ENCODE measurements at places on chromosomes 2 and 18. TPM values are rescaled to one million over a fixed set of nuclear protein-coding genes. Genes with fewer than 3 reads are reported as not detected.
A peak's percentile ranks its signal among the peaks of the same experiment; 100 is the strongest.

DNA sequence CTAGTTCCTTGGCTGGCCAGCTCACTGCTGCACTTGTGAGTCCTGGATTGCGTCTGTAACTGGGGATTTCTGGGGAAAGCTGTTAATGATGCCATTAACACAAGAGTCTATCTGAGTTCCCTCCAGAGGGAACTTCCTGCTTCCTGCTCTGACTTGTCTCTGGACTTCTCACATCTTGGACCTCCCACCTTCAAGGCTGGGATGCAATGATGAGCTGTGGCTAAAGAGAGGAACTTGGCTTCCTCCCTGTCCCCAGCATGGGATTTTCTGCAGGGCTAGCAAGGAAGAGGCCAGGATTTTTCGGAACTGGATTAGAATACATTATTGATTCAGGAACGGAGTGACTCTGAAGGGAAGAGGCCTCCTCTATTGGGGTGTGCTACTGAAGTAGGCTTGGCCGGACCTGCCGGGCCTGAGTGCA is 155.5 kb downstream of the CLIP4 start:
- DNase-seq = peak; percentile 48

DNA sequence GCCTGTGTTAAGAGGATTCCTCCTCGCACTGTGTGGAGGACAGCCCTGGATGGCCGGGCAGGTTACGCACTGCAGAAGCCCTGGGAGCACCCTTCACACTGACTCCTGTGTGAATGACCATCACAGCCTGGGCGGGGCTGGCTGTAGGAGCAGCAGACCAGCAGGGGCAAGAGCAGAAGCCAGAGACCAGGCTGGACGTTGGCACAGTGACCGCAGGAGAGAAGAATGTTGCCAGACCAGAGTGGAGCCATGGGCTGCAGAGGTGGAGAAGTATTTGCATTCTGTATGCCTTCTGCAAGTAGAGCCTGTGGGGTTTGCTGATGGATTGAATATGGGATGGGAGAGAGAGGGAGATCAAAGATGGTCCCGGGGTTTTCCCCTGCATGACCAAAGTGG is 23.1 kb downstream of the LRRFIP1 start:
- DNase-seq = no peak

DNA sequence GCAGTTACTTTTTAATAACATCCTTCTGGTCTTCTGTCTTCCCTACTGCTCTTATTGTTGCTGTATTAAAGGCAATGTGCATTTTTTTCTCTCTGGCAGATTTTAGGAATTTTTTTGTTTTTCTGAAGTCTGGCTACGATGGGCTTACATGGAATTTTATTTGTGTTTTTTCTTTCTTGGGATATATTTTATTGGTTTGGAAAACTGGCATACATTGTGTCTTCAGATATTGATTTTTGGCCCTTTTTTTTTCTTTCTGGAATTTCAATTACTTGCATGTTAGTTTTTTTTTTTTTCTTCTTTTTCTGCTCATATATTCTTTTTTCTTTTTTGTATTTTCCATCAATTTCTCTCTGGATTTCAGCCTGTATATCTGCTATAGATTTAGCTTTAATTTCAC is 442.1 kb upstream of the TRIB2 start:
- DNase-seq = no peak

- DNase-seq = peak; percentile 85
Observed at GRCh38 chr2:98508709-98509066, 64.0 kb downstream of the INPP4A start.

- DNase-seq = no peak
Observed at GRCh38 chr2:11554399-11554716, 20.5 kb downstream of the GREB1 start.

- no peak for DNase-seq
Observed at GRCh38 chr18:8767340-8767739, 62.0 kb downstream of the MTCL1 start.

DNA sequence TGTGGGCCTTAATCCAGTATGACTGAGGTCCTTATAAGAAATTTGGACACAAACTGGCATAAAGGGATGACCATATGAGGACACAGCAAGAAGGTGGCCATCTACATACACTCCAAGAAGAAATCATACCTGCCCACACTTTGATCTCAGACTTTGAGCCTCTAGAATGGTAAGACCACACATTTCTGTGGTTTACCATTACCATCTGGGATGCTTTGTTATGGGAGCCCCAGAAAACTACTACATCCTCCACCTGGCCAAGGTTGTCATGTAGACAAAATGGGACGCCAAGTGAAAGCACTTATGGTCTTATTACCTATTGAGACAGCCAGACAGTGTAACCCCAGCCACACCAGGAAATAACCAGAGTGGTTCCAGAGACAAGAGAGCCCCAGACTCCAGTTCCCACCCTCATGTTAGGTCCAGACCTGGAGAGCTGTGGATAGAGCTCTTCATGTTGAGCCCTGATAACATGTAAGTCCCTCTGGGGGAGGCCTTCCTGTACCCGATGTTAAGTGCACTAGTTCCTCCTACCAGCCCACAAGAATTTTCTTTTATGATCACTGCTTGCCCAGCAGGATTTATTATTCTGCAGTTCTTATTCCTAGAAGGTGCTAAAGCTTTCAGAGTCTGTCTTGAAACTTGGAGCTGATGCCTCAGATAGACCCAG is 4.6 kb upstream of the ADD2 start:
- no peak for DNase-seq

The GPAT2 gene
- total RNA-seq = 5.4 TPM

DNA sequence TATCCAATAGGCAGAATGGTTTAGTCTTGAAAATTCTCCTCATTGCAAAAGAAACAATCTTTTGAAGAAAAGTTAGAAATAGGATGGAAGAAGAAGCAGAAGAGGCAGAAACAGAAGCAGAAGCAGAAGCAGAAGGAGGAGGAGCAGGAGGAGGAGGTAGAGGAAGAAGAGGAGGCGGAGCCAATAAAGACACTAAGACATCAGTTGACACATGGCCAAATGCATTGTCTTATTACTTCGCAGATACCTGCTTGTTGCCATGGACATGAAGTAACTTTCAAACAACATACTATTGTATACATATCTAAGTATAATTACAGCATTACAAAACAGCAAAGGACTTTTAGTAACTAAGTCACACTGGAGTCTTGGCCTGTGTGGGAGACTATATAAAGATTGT is 606.3 kb downstream of the METTL4 start:
- DNase-seq = no peak

- DNase-seq = no peak
Observed at GRCh38 chr2:151315381-151315903, 26.0 kb upstream of the NMI start.

- DNase-seq = no peak
Observed at GRCh38 chr2:84041506-84041905, 417.6 kb downstream of the SUCLG1 start.

The FLACC1 gene
- total RNA-seq = 0.33 TPM

The IFIH1 gene
- 6.7 TPM for total RNA-seq

GRCh38 chr2:33598561-33599174 is 431 bp downstream of the FAM98A start:
- DNase-seq = peak; percentile 53

DNA sequence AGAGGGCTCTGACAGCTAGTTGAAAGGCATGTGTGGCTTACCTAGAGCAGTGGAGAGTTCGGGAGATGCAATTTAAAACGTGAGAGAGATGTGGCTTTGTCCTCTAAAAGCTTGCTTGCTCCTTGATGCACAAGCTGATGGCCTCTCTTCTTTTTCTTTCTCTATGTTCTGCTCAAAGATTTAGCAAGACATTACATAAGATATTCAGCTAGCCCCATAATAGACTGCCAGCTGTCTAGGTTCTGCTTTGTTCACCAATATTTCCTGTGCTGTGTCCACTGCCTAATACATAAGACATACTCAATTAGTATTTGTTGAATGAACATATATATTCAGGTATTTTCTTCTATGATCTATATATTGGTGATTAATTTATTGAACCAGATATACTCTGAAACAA is 31.1 kb downstream of the SPATS2L start:
- DNase-seq = no peak

- no peak for DNase-seq
Observed at GRCh38 chr18:35481960-35482366, 15.8 kb downstream of the INO80C start.

DNA sequence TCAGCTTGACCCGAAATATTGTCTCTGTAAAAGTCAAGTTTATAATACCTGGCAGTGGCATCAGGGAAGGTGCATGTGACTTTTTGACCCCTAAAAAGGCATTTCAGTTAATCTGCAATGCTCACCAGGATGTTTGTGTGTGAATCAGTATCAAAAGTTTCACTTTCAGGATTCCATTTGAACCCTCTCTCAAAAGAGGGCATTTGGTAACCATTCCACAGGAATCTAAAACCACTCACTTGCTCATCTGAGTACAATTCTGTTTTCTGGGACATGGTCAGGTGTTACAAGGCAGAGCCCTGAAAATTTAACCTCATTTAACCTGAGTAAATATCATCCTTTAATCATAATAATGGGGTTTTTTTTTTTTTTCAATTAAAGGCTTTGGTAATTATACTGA is 77.9 kb upstream of the KLF7 start:
- peak; percentile 42 for DNase-seq

The LINC00305 gene
- total RNA-seq = not detected

The CDCA7 gene
- 5.4 TPM for total RNA-seq

The KCNE4 gene
- total RNA-seq = 0.33 TPM

The C2orf68 gene
- total RNA-seq = 25.0 TPM

The RAD51AP2 gene
- 0.17 TPM for total RNA-seq

DNA sequence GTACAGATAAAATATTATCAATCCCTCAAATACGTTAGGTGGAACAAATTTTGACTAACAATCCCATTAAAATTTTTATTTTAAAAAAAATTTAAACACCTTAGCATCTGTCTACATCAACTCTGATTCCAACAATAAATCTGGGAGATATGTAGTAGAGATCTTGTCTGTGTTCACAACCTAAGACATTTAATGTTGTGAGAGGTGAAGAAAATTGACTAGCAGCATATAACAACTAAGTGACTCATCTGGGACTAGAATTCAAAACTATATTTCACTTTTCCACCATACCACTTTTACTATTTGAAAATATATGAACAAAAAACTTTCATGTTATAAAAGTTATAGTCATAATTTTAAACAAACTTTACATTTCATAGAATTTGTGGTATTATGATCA is 97.9 kb downstream of the ATAD2B start:
- no peak for DNase-seq

GRCh38 chr2:236840215-236840614 is 245.5 kb upstream of the COPS8 start:
- DNase-seq = peak; percentile 9

DNA sequence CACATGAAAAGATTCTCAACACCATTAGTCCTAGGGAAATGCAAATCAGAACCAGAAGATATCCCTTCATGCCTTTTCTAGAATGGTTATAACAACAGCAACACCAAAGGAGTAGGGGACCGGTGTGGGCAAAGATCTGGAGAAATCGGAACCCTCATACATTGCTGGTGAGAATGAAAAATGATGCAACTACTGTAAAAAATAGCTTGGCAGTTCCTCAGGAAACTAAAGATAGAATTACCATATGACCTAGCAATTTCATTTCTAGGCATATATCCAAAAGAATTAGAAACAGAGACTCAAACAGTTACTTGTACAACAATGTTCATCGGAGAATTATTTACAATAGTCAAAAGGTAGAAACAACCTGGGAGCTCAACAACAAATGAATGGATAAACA is 29.2 kb upstream of the CDH7 start:
- DNase-seq = no peak

GRCh38 chr2:219010162-219010756 is 17.0 kb upstream of the CRYBA2 start:
- DNase-seq = no peak

DNA sequence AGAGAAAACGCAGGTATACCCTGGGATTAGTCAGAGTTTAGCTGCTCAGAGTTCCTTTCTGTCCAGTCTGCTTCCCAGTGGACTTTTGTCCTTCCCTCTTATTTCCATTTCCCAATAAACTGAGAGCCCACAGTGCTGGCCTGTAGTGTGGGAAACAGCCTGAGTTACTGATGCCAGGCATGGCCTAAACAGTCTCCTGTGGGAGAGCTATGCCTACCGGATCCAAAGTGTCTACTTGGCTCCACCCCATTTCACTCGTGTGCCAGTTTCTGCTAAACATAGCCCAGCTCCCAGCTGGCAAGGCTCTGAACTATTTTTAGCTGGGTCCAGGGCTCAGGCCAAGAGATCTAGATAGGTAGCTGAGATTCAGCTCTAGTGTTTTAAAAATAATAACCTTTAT is 15.6 kb upstream of the PPP1CB start:
- peak; percentile 47 for DNase-seq

GRCh38 chr2:220743203-220743602 is 828.9 kb downstream of the EPHA4 start:
- DNase-seq = no peak

- DNase-seq = no peak
Observed at GRCh38 chr18:78662879-78663278, 316.7 kb upstream of the SALL3 start.

- no peak for DNase-seq
Observed at GRCh38 chr18:80201739-80202138, 45.6 kb downstream of the PARD6G start.

DNA sequence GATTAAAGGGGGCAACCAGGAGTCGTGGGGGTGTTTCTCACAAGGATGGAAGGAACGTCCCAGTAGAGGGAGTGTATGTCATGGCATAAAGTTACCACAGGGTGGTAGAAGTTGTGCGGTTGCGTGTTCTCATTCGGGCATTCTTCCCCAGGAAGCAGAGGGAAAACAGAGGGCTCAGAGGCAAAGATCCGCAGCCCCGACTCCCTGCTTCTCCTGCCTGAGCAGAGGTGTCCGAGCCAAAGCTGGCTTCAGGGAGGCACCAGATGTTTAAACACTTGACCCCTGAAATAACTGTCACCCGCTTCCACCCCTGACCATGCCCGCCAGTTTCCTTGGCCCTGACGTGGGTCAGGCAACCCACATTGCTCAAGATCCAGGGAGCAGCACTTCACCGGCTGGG is 83.7 kb downstream of the EN1 start:
- no peak for DNase-seq

- DNase-seq = no peak
Observed at GRCh38 chr2:241959751-241960269, 90.3 kb downstream of the RTP5 start.

DNA sequence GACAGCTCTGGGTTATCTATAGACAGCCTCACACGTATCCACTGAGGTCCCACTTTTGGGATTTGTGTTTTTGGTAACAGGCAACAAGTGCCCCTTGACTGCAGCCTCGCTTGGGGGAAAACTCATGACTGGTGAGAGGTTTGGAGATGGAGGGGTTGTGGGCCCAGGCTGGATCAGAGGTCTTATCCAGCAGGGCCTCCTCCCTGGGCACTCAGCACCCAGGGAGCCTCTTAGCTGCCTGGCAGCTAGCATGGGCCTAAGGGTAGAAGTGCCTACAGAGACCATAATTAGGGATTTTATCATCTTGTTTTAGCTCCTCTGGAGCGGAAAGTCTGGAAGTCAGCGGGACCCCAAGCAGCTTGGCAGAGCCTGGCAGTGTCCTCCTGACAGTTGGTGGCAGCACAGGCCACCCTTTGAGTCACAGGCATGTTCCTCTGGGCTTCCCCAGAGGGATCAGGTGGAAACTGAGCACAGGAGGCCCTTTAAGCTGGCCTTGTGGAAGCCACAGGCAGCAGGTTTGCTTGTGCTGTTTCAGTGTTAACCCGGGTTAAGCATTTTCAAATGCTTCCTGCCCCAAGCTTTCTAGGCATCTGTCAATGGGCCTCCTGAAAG is 143.1 kb downstream of the KCTD1 start:
- DNase-seq = peak; percentile 51

GRCh38 chr2:217142649-217143266 is 282.9 kb upstream of the TNP1 start:
- peak; percentile 17 for DNase-seq

The IL1RL2 gene
- 1.2 TPM for total RNA-seq

GRCh38 chr2:205216092-205216491 is 466.2 kb upstream of the NRP2 start:
- no peak for DNase-seq
